ENCODE measurements at places on chromosomes 11 and 22.

GRCh38 chr11:20227631-20228030, 67.4 kb upstream of the DBX1 start:
- DNase-seq: no peak

GRCh38 chr22:19051381-19052072, 70.7 kb downstream of the DGCR2 start:
- no peak for DNase-seq

DNA sequence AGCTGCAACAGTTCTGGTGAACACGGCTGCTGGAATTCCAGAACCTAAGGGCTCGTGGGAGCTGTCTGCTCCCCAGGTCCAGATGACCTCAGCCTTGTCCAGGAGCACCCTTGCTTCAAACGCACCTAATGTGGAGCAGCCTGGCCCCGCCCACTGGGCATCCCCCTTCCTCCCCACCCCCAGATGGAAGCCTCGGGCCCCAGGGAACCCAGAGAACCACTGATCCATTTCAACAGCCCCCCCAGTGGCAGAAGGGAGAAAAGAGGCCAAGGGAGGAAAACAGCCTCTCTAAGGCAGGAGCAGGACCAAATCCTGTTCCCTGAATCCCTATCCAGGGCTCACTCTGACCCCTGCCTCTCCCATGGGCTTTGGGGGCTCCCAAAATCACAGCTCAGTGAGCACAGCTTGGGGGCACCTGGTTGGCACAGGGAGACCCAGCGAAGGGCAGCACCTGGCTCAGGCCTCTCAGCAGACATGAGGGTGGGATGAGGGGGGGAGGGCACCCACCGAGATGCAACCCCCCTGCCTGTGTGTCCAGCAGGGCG, 1.2 kb downstream of the CYTH4 start:
- DNase-seq: no peak

DNA sequence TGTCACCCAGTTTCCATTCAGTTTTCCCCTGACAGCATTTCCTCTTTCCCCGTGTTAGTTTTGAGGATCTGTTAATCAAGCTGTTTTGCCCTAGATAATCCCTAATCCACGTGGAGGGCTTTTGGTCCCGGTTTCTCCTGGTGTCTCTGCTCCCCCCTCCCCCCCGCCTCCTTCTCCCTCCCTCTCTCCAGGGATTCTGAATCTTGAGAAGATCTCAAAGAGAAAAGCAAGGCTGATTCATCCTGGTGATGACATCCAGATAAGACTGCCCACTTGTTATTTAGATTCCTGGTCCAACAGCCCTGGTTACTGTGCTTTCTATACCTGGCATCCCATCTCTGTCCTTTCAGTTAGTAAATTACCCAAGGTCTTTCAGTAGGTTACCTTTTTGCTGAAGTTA, 59.4 kb downstream of the KCNA4 start:
- DNase-seq: no peak

GRCh38 chr11:61477727-61478148, 30.8 kb upstream of the LRRC10B start:
- no peak for DNase-seq

GRCh38 chr11:67632175-67632981, 2.6 kb upstream of the NUDT8 start:
- no peak for DNase-seq

DNA sequence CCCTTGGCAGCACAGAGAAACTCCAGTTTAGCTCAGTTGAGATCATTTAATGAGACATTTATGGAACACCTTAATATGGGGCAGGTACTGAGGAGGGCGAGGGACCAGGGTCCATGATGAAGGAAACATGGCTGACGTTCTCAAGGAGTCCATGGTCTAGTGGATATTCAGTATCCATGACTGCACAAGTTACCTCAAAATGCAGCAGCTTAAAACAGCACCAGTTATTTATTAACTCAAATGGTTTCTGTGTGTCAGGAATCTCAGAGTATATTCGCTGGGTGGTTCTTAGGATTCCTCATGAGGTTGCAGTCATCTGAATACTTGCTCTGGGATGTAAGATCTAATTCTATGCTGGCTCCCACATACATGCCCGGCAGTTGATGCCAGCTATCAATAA, 346.8 kb downstream of the LARGE1 start:
- no peak for DNase-seq

GRCh38 chr11:70698871-70699270, 300.5 kb downstream of the CTTN start:
- no peak for DNase-seq

GRCh38 chr22:49849161-49850020, 4.3 kb upstream of the ZBED4 start:
- no peak for DNase-seq

GRCh38 chr22:36433318-36434231, 45.8 kb upstream of the MYH9 start:
- DNase-seq: no peak

- no peak for DNase-seq
These were observed 17.2 kb downstream of the SYNGR1 start for GRCh38 chr22:39367035-39367434.

DNA sequence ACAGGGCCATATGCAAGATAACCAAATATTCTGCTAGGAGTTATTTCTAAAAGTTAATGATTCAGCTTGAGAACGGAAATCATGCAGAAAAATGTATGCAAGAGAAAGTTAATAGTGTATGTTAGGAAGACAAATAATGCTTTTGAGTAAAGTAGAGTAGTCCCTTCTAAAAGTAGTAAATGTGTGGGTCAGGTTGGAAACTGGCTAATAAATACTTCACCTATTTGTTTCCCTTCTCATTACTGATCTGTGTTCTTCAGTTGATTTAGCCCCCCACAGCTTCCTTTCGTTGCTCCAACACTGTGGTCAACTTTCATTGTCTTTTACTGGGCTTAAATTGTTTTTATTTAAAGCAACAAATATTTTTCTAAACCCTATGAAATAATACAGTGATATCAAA, 444.2 kb downstream of the CNTN5 start:
- DNase-seq: no peak

DNA sequence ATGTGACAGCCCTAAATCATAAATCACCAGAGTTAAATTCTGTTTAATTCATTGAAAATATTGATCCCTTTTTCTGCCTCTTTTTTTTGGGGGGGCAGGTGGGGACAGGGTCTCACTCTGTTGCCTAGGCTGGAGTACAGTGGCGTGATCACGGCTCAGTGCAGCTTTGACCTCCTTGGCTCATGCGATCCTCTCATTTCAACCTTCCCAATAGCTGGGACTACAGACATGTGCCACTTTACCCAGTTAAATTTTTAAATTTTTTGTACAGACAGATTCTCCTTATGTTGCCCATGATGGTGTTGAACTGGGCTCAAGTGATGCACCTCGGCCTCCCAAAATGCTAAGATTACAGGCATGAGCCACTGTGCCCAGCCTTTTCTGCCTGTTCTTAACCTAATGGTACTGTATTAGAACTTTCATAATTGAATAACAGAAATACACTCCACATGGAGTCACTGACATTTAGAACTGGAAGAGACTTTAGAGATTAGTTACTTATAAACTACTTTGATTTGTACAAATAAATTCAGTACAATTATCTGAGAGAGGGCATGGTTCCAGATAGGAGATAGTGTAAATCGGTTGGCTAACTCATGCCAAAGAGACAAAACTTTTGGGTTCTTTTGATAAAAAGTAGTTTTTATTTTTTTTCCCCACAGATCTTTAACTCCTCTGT, 76.4 kb upstream of the PRODH start:
- DNase-seq: no peak

GRCh38 chr11:23509023-23509422, 648.7 kb upstream of the CCDC179 start:
- DNase-seq: no peak

All from KG1 (cell line).